ENCODE measurements at places on chromosomes 1 and 21.

GRCh38 chr1:247210062-247210375 is 38.2 kb upstream of the ZNF124 start:
- no peak for DNase-seq

DNA sequence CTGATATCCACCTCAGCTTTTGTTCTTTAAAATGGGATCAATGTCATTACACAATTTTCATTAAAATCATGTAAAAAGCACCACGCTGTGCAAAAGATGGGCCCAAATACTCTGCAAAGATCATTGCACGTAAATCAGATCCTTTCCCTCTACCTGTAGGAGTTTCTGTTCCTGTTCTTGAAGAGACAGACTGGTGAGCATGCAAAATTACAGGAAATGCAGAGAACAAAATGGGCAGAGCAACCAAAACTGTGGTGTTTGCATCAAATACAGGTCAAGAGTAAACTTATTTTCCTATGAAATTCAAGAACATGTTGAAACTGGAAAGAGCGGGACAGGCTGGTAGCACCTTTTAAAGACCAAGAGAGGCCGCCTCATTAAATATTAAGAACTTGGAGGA is 294.9 kb upstream of the ADGRL2 start:
- DNase-seq, result no peak

DNA sequence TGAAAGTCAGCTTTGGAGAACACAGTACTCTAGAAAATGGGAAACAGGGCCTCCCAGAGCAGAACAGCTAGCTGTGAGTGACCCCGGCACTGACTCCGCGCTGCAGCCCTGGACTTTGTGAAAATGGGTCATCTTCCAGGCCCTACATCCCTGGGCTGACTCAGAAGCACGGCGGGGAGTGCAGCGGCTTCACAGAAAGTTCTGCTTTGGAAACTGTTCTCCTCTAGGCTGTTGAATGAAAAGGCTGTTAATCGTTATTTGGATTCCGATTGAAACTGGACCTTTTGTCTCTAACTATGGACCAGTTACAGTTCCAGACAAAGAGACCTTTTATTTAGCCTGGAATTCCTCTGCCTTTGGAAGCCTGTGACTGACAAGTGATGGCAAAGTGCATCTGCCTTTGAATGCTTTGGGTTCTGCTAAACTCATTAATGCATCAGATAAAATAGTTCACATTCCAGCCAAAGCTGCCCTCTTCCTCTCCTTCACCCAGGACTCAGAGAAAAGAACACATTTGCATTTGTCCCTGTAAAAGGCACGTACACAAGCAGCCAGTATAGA is 144.9 kb upstream of the HOOK1 start:
- DNase-seq, result no peak

- no peak for DNase-seq
Measured at GRCh38 chr1:97010566-97011264, 289.1 kb downstream of the PTBP2 start.

GRCh38 chr1:234315588-234315987 is 57.7 kb upstream of the COA6 start:
- DNase-seq, result no peak

- no peak for DNase-seq
Measured at GRCh38 chr1:35947547-35947946, 16.6 kb downstream of the AGO3 start.

DNA sequence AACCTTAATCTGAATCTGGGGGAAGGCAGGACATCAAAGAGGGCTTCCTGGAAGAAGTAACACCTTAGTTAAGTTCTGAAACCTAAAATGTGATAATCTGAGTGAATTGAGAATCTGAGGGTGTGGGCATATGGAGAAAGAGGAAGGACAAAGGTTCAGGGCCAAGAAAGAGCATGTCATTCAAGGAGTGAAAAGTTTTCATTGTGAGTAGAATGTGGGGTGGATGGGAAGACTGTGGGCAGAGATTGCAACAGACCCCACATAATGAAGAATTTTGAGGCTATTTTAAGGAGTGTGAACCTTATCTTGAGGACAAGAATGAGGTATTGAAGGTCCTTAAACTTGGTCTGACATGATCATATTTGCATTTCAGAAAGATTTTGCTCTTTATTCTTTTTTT is 227.2 kb downstream of the PTGER3 start:
- no peak for DNase-seq

GRCh38 chr1:74763807-74764206 is 30.9 kb downstream of the TYW3 start:
- DNase-seq, result no peak

DNA sequence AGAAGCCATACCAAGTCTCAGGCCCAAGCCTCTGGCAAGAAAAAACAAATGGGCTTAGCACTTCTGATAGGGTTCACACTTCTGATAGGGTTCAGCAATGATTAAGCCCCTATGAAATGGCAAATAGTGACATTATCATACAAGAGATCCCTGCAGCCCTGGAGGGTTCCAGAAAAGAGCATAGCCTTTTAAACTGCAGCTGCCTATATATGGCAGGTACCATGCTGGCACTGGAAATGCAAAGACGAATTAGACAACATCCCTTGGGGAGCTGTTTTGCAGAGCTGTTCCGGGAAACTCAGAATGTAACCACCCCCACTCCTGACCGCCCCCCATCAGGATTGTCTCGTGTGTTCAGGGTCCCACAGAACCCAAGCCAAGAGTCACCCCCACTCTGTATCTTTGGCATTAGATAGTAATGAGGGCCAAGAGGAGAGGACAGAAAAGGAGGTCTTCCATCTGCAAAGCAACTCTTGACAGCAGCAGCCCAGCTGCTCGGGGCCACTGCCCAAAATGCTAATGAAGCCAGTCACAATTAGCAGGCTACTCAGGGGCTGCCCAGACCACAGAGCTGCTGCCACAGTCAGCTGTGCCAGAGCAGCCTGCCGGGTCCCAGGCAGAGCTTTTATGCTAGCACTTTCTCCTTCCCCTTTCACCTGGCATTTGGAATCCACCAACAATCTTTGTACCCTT is 50.9 kb downstream of the ITPKB start:
- DNase-seq, result no peak

- no peak for DNase-seq
Measured at GRCh38 chr1:40273547-40274166, 15.6 kb downstream of the ZMPSTE24 start.

DNA sequence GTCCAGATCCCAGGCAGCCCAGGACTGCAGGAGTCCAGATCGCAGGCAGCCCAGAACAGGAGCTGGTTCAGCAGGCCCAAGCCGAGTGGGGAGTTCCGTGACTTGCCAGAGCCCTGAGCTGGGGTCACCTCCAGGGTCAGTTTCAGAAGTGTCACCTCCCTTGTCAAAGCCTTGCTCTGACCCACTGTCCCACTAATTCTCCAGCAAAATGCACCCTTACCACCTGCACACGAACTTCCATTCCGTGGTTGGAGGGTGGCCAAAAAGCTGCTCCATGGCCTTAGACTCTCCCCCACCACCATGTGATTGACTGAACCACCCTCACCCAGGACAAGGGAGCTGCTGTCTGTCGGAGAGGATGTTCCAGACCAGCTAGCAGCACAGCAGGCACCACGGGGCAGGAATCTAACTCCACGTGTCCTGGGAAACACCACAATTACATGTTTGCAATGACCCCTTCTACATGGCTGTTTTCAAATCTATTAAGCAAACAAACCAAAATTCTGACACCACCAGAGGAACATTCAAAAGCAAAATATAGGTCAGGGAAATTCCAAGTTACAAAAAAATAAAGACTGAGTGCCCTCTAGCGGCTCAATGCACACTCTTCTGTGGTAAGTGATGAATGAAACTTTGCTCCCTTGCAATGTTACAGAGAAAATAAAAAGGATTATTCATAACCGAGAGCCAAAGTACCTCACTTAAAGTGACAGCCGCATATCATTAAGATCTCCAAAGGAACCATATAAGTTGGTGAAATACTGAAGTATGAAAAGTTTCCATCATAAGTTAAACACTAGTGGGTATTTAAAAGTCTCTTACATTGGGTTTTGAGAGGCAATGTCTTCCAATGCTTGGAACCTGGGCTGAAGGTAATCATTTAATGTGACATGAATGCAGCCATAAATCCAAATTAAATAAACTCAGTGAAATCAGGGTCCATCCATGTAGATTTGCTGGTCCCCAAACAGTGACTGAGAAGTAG is 76.3 kb downstream of the NPHP4 start:
- peak; percentile 30 for DNase-seq

GRCh38 chr1:22930240-22930912 is 42.3 kb downstream of the LACTBL1 start:
- DNase-seq, result peak; percentile 15

DNA sequence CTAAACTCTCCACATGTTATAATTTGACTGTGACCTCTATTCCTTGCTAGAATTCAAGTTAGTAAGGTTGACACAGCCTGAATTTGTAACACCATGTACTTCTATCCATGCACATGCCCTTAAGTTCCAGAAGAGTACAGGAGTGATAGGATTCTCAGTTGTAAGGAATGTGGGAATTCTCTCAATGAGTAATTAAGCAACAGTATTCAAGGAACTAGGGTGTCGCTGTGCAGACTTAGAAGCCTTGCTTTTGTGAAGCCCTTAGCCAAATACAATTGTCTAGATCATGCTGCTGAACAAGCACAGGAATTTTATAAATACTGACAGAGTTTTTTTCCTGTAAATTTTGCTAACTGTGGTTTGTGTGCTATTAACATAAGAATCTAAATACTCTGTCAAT is 276.3 kb upstream of the PTBP2 start:
- no peak for DNase-seq

DNA sequence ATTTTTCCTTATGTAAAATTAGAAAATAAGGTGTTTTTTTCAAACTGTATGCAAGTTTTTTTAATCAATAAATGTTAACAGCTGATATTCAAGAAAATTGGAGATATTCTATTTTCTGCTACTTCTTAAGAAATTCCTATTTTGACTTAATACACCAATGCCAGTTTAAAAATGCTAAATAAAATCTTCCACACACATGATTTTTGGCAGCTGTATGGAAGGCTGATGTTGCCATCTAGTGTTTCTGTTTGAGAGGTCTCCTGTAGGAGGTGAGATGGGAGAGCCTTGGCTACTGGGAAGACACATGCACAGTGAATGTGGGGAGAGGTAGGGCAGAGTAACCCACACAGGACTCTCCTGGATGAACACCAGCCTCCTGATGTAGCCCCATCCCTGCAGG is 29.2 kb upstream of the OR2B11 start:
- peak; percentile 35 for DNase-seq

GRCh38 chr1:165616987-165617546 is 14.0 kb upstream of the MGST3 start:
- DNase-seq, result no peak

DNA sequence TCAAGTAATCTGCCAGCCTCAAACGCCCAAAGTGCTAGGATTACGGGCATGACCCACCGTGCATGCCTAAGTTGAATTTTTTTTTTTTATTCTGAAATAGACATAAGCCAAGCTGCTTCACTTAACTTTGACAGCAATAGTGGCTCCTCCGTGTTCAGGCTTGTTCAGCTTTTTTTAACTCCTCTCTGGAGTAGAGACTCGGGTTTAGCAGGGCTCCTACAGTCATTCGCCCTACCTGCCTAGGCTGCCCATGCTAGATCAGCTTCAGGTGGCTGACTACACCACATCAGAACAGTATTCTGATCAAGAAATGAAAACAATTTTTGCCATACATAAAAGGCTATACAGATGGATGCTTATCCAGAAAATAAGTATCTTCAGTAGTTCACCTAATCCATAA is 14.7 kb downstream of the ARID4B start:
- no peak for DNase-seq

- DNase-seq, result no peak
Measured at GRCh38 chr21:37550618-37551330, 184.2 kb downstream of the DYRK1A start.

- no peak for DNase-seq
Measured at GRCh38 chr21:33940164-33940880, 24.7 kb upstream of the ATP5PO start.

GRCh38 chr1:224435318-224435763 is 744 bp upstream of the WDR26 start:
- DNase-seq, result no peak

DNA sequence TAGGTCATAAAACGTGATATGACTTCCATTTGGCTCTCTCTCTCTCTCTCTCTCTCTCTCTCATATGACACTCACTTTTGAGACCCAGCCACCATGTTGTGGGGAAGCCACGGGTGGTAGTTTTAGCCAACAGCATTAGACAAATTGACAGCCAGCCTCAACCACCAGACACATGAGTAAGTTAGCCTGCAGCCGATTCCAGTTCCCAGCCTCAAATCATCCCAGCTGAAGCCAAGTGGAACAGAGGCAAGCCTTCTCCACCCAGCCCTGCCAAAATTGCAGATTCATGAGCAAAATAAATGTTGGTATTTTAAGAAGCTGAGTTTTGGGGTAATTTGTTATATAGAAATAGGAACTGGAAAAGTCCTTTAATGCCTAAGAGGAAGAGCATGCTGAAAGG is 98.0 kb upstream of the DNAH14 start:
- DNase-seq, result no peak

GRCh38 chr1:205013683-205014367 is 29.2 kb upstream of the CNTN2 start:
- DNase-seq, result no peak

DNA sequence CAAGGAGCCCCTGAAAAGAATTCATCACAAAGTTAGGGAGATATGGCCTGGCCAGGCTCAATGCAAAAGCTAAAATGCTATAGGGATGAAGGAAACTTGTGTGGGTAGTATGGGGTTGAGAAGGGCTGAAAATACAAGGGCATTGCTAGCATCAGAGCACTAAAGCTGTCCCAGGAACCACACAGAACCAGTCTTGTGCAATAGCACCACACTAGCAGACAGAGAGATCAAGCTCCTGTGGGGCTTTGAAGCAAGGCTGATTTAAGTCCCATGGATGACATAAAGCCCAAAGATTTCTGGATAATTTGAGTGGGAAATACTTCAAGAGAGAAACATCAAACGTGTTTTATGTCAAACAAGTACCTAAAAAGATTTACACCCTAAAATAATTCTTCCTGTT is 97.1 kb downstream of the VAV3 start:
- DNase-seq, result no peak

GRCh38 chr1:220462752-220463151 is 65.2 kb upstream of the MARK1 start:
- DNase-seq, result no peak

GRCh38 chr1:167880580-167881021 is 33.3 kb downstream of the ADCY10 start:
- no peak for DNase-seq

- DNase-seq, result no peak
Measured at GRCh38 chr1:147451628-147452027, 89.7 kb upstream of the BCL9 start.

DNA sequence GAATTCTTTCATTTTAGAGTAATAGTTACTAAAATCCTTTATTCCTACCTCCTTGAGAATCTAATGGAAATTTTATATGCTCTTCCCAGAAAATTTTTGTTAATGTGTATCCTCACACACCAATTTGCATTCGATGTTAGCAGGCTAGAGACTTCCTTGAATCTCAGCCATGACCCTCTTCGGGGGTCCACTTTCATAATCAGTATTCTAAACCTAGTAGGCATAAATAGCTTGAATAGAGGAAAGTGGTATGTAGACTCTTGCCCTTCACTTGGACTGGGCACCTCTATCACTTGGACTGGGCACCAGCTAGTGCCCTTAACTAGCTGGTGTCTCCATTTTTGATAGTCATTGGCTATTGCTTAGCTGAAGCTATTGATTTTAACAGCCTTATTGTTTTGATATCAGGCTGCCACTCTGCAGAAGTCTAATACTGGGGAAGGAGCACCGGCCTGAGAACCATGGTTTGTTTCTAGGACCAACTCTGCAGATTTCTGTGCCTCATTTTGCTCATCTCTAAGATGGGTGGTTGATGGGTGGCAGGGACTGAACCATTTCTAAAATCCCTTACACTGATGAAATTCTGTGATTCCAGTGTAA is 42.8 kb downstream of the MRPL39 start:
- no peak for DNase-seq

- no peak for DNase-seq
Measured at GRCh38 chr1:212794561-212795014, 2.9 kb downstream of the TATDN3 start.

- DNase-seq, result no peak
Measured at GRCh38 chr1:51328279-51328678, 2.1 kb downstream of the TTC39A start.

All from SW 1271 (cell line).